ENCODE measurements at places on chromosomes 7 and 10. TPM values are rescaled to one million over a fixed set of nuclear protein-coding genes. Genes with fewer than 3 reads are reported as not detected.
A peak's percentile ranks its signal among the peaks of the same experiment; 100 is the strongest.

- H3K27ac ChIP-seq: no peak overlapping the region
- peaks cover 2% of the 10 kb centered on the region for H3K4me1 ChIP-seq
- peaks cover 63% of the 10 kb centered on the region for H3K27me3 ChIP-seq
- no peak overlapping the region for H3K4me3 ChIP-seq
Observed at GRCh38 chr10:118594392-118595063, 920 bp downstream of the PRLHR start.

Gene PPP1R17
- not detected for total RNA-seq

- no peak overlapping the region for H3K4me3 ChIP-seq
- no peaks in the 10 kb centered on the region for H3K36me3 ChIP-seq
- H3K27ac ChIP-seq: no peak overlapping the region
- DNase-seq: no peak
Observed at GRCh38 chr7:78395298-78396036, 596.9 kb downstream of the PHTF2 start.

GRCh38 chr10:60003651-60004523 is 97.5 kb upstream of the CCDC6 start:
- H3K4me3 ChIP-seq: no peak overlapping the region
- H3K36me3 ChIP-seq: no peaks in the 10 kb centered on the region
- no peak overlapping the region for H3K27ac ChIP-seq
- H3K27me3 ChIP-seq: peaks cover 5% of the 10 kb centered on the region

DNA sequence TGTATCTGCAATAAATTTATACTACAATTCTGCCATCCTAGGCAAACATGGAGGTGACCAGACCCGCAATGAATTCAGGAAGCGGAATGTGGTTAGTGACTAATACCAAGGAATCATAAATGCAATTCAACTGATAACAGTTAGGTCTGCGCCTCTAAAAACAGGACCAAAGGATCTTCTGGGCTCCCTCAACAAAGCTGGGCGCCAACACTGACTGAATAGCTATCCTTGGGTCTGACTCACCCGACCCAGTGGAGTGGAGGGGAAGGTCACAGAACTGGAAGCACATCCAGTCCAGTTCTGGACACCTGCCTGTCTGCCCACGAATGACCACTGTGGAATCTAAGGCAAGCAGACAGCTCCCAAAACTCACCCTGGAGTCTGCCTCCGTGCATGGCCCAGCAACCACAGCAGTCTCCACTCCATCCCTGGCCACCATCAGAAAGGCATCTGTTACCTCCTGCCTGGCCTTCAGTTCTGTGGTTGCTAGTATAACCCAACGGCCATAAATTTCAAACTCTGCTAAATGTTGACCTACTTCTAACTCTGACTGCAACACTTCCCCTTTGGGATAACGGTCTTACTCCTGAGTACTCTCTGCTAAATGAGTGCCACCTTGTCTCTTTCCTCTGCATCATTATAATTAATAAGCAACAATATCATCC is 43.0 kb upstream of the DLX6 start:
- H3K4me3 ChIP-seq: no peak overlapping the region
- no peaks in the 10 kb centered on the region for H3K36me3 ChIP-seq
- H3K27ac ChIP-seq: no peak overlapping the region
- H3K4me1 ChIP-seq: no peaks in the 10 kb centered on the region
- no peak for DNase-seq

GRCh38 chr10:123808286-123808685 is 83.3 kb downstream of the CPXM2 start:
- H3K4me3 ChIP-seq: no peak overlapping the region
- H3K4me1 ChIP-seq: no peaks in the 10 kb centered on the region
- no peak overlapping the region for H3K27ac ChIP-seq
- no peak for DNase-seq

Gene LRRC18
- not detected for total RNA-seq

DNA sequence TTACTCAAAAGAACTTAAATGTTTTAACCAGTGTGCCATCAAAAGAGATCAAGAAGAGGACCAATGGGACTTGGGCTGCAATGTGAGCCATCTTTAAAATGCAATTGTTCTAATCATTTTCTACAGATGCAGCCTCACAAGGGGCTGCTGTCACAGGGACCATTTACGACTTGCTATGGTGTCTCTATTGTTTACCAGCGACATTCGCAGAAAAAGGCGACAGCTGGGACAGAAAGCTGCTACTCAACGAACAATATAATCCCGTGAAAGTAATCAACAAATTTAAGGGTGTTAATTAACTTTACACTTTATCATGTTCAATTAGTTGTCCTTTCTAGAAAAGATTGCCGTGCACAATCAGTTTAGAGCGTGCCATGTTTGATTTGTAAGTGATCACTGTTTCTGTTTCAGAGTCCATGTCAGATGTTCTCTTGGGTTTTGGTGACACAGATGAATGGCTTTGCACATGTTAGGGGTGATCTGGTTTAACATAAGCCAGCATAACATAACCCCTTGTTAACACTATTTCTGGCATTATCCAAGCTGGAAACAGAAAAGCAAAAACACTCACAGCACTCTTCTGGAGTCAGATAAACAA is 110.8 kb downstream of the HIBADH start:
- no peak for DNase-seq
- no peak overlapping the region for H3K4me3 ChIP-seq
- H3K27ac ChIP-seq: no peak overlapping the region

DNA sequence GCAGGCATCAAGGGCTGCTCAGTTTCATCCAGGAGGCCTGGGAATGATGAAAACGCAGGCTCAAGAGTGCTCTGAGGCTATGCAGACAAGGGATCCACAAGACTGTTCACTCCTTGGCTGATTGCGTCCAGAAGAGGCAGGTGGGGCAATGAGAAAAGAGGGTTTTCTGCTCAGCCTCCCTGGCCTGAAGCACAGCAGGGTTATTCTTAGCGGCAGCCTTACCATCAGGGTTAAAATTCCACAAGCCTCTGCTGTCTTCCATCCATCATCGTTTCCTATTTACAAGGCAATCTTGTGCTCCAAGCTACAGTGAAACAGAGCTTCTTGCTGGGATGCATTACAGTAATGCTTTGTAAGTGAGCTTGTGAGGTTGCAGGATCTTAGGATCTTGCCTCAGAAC is 129.4 kb upstream of the SHH start:
- H3K4me3 ChIP-seq: no peak overlapping the region
- H3K27me3 ChIP-seq: no peaks in the 10 kb centered on the region
- H3K36me3 ChIP-seq: no peaks in the 10 kb centered on the region
- DNase-seq: no peak
- no peak overlapping the region for H3K27ac ChIP-seq
- H3K4me1 ChIP-seq: no peaks in the 10 kb centered on the region

Gene RNF32
- 2.9 TPM for total RNA-seq

Gene SLC18A2
- total RNA-seq: not detected

Gene LRRTM3
- total RNA-seq: not detected

- no peak overlapping the region for H3K4me3 ChIP-seq
- no peak for DNase-seq
- H3K36me3 ChIP-seq: no peaks in the 10 kb centered on the region
- H3K27me3 ChIP-seq: peaks cover 14% of the 10 kb centered on the region
- no peaks in the 10 kb centered on the region for H3K4me1 ChIP-seq
Observed at GRCh38 chr7:106206826-106207541, 77.8 kb downstream of the NAMPT start.

Gene MMD2
- total RNA-seq: not detected

DNA sequence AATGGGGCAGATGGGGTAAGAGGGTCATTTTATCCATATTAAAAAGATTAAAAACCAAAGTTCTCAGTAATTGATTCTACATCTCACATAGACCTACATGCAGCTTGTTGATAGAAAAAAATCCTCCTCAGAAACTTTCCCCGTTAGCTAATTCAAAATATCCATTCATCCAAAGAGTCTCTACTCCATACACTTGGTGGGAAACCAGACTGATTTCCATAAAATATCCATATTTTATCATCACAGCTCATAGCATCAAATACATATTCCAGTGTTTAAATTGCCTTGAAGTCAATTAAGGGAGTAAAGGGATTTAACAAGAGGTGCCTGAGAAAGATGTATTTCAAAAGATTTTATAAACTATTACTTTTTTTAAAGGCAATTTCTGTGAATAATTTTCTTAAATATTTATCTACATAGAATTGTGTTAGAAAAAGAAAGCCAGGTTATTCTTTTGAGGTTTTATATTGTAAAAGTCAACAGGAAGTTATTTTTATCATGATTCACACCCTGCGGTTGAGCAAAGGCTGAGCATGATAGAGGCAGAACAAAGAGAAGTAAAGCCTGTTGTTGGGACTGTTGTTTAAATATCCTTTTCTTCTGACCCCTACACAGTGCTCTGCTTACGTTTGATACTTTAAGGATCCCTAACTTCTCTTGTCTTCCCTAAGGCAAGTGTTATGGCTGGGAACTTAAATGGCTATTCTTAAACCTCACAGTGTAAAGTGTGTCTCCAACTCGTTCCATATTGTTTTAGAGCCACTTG is 266.7 kb downstream of the PRKG1 start:
- DNase-seq: no peak
- H3K4me3 ChIP-seq: no peak overlapping the region
- no peaks in the 10 kb centered on the region for H3K4me1 ChIP-seq
- no peaks in the 10 kb centered on the region for H3K27me3 ChIP-seq
- H3K36me3 ChIP-seq: no peaks in the 10 kb centered on the region
- no peak overlapping the region for H3K27ac ChIP-seq

Gene EIF3B
- 198 TPM for total RNA-seq

- no peak overlapping the region for H3K27ac ChIP-seq
- H3K4me1 ChIP-seq: no peaks in the 10 kb centered on the region
- no peak overlapping the region for H3K4me3 ChIP-seq
- H3K36me3 ChIP-seq: no peaks in the 10 kb centered on the region
- DNase-seq: no peak
- peaks cover 3% of the 10 kb centered on the region for H3K27me3 ChIP-seq
Observed at GRCh38 chr7:73992101-73992562, 35.8 kb upstream of the ELN start.

GRCh38 chr7:66845379-66846095 is 75.5 kb upstream of the TMEM248 start:
- peak overlapping the region; percentile 98 for H3K4me3 ChIP-seq
- H3K27me3 ChIP-seq: peaks cover 2% of the 10 kb centered on the region
- H3K4me1 ChIP-seq: peaks cover 29% of the 10 kb centered on the region
- peak overlapping the region; percentile 99 for H3K27ac ChIP-seq

Gene CAMK2B
- total RNA-seq: 0.17 TPM

GRCh38 chr7:47373871-47374451 is 207.9 kb downstream of the TNS3 start:
- no peak overlapping the region for H3K4me3 ChIP-seq
- H3K36me3 ChIP-seq: peaks cover 40% of the 10 kb centered on the region
- H3K27me3 ChIP-seq: no peaks in the 10 kb centered on the region
- no peaks in the 10 kb centered on the region for H3K4me1 ChIP-seq

- no peaks in the 10 kb centered on the region for H3K27me3 ChIP-seq
- peaks cover 16% of the 10 kb centered on the region for H3K4me1 ChIP-seq
- peak; percentile 80 for DNase-seq
- peak overlapping the region; percentile 88 for H3K27ac ChIP-seq
- H3K4me3 ChIP-seq: peak overlapping the region; percentile 93
Observed at GRCh38 chr7:100705320-100705752, 585 bp upstream of the POP7 start.

- H3K27me3 ChIP-seq: peaks cover 9% of the 10 kb centered on the region
- no peaks in the 10 kb centered on the region for H3K36me3 ChIP-seq
- H3K27ac ChIP-seq: no peak overlapping the region
- H3K4me1 ChIP-seq: no peaks in the 10 kb centered on the region
- H3K4me3 ChIP-seq: no peak overlapping the region
Observed at GRCh38 chr7:21580073-21580521, 37.3 kb downstream of the DNAH11 start.

All from activated B cell treated with CpG ODN at 0.5 μM for 24 hours (primary cell).